ENCODE measurements at places on chromosomes 16 and 17. TPM values are rescaled to one million over a fixed set of nuclear protein-coding genes. Genes with fewer than 3 reads are reported as not detected.

GRCh38 chr17:13182450-13182849, 164.6 kb upstream of the ELAC2 start:
- DNase-seq: no peak

DNA sequence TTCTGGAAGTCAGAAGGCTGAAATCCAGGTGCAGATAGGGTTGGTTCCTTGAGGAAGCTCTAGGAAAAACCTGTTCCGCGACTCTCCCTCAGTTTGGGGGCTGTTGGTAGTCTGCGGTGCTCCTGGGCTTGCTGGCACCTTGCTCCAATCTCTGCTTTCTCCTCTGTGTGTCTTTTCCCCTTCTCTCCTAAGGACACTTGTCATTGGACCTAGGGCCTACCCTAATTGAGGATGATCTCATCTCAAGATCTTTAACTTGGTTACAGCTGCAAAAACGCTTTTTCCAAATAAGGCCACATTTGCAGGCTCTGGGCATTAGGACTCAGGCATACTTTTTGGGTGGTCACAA, 12.9 kb upstream of the CACNG4 start:
- DNase-seq: no peak

DNA sequence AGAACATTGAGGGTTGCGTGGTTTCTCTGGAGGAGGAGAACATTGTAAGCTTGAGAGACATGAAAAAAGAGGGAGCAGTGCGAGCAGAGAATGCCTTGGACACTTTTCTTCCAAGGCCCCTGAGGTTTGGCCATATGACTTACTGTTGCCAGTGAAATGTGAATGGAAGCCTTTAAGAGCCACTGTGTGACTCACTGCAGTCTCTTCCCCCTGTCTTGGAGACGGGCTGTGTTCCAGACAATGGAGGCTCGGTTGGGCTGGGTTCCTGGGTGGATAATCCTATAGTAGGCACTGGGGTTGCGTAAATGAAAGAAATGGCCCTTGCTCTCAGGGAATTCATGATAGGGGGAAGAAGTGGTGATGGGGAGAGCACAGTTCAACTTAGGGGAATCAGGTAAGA, 75.5 kb downstream of the SHISA9 start:
- DNase-seq: no peak

DNA sequence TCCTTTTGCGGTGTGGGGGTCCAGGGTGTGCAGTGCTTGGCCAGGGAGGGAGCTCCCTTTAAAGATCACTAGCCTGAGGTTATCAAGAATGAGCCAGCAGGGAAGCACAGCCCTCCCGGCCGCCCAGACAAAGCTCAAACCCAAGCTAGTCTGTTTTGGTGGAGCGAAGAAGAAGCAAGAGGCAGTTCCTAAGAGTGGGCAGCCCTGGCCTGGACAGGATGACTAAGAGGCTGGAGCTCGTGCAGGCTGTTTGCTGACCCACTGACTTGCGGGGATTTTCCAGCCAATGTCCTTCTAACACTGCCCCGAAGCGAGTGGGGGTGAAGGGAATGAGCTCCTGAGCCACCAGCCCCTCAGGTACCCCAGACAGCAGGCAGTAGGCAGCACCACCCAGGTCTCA, 134.4 kb downstream of the COPRS start:
- DNase-seq: no peak

GRCh38 chr17:75313941-75314551, 24.8 kb upstream of the SLC25A19 start:
- DNase-seq: peak; percentile 73

GRCh38 chr16:89331371-89332109, 114.0 kb downstream of the ZNF778 start:
- DNase-seq: no peak

Gene FBXL16
- polyA plus RNA-seq: 2.2 TPM
